ENCODE measurements at places on chromosomes 4 and X.

- DNase-seq, result no peak
These were observed 174.1 kb downstream of the COX18 start for GRCh38 chr4:72895408-72895807.

- DNase-seq, result no peak
These were observed 116.2 kb upstream of the DCLK2 start for GRCh38 chr4:149961876-149962597.

GRCh38 chr4:83221897-83222441, 62.6 kb downstream of the COQ2 start:
- no peak for DNase-seq

- no peak for DNase-seq
These were observed 553 bp upstream of the MED28 start for GRCh38 chr4:17613761-17614415.

- DNase-seq, result no peak
These were observed 301.6 kb downstream of the NAF1 start for GRCh38 chr4:162865102-162865501.

DNA sequence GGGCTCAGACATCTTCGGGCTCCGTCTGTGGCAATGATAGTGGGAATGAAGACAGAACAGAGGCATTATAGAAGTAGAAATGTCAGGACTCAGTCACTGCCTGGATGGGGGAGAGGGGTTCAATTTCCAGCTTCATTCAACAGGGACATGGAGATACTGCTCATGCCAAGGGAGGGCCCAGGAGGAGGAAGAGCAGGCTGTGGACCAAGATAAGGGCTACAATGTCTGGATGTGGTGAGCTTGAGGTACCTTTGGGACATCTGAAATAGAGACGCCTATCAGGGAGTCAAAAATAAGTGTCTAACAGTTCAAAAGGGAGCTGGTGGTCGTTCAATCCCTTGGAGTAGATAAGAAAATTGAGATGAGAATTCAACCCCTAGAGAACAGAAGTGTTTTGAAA, 34.5 kb downstream of the ELF4 start:
- DNase-seq, result no peak

DNA sequence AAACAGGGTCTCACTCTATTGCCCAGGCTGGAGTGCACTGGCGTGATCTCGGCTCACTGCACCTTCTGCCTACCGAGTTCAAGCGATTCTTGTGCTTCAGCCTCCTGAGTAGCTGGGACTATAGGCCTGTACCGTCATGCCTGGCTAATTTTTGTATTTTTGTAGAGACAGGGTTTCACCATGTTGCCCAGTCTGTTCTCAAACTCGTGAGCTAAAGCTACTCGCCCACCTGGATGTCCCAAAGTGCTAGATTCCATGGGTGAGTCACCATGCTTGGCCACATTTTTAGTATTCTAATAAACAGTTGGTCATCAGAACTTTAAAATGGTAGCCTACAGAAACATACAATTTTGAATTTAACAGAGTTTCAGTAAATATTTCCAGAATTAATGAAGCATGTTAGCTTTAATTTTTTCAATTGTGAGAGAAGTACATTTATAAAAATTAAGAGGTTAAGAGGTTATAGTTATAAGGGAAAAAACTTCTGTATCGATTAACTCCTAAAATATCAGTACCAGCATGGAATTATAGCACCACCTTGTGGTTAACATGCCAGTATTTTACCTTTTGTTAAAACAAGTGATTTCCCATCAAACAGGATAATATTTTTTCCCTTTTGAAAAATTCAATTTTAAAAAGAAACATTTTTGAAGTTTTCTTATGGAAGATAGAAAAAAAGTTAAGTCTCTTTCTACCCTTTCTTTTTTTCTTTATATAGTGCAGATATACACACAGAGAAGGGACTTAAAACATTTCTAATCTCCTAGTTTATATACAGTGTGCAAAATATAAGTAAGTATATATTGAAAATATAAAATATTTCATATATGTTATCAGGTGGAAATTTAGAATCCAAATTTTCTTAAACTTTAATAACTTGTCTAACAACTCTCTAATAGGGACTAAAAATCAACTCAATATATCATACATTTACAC, 35.4 kb downstream of the CEP44 start:
- peak; percentile 30 for DNase-seq

DNA sequence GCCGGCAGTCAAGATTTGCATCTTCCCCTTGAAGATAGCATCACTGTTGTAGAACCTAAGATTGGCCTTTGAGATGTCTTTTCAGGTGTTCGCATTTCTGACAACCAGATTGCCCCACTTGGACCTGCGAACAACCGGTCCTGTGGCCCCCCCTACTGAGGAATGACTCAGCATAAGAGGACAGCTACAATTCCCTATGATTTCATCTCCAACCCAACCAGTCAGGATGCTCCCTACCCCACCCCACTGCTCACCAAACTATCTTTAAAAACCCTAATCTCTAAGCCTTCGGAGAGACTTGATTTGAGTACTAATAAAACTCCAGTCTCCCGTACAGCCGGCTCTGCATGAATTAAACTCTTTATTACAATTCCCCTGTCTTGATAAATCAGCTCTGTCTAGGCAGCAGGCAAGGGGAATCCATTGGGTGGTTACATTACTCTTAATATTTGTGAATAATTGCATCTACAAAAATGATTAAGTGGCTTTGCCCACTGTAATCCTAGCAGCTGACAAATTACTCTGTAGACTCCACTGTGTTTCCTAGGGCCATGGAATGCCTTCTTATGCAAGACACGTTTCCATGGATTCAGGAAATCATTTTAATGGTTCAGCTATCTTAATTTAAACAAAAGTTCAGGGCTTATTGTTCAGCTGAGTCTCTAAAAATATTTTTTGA, 95.4 kb downstream of the GPR143 start:
- DNase-seq, result no peak

DNA sequence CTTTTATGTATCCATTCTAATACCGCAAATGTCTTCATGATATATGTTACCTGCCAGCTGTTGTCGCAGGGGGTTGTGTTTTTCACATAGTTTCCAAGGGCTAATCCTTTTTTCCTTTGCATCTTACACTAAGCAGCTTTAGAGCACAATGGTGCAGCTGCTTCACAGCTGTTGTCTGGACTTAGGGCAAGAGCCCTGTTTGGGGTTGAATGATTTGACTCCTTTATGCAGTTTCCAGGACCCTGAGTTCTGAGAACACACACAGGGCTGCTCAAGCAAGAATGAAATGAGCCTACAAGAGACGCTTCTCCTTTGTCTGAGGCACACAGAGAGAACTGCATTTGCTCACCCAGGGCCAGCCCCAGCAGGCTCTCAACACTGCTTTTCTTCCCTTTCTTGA, 20.2 kb downstream of the CCNG2 start:
- DNase-seq, result peak; percentile 70

DNA sequence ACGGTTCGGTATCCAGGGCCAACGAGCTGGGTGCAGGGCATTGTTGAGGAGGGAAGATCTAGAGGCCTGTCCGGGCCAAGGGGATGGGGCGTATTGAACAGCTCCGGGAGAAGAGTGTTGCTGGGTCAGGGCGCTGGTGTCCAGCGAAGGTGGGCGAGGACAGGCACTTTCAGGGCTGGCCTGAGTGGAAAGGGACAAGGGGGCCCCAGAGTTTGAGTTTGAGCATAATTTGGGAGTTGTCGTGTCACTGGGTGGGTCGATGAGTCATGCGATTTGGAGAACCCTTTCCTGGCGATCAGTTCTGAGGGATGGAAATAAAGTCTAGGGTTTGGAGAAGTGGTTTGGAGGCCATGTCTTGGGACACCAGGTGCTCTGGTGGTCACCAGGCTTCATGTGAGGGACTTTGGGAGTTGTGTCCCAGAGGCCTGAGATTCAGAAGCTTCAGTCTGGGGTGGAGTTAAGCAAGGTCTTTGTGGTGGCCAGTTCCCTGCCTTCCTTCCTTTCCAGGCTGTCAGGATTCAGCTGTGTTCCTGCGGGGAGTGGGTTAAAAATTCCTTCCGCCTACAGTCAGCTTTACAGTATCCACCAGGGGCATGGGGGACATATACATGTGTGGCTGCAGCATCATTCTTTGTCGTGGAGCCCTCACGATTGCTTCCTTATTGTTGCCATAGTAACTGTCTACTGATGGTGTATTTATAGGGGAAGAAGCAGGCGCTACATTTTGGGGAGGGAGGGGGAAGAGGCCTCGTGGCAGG, 504 bp downstream of the PRRG3 start:
- DNase-seq, result peak; percentile 74

GRCh38 chr4:33116871-33117270, 2396.7 kb downstream of the PCDH7 start:
- DNase-seq, result no peak

DNA sequence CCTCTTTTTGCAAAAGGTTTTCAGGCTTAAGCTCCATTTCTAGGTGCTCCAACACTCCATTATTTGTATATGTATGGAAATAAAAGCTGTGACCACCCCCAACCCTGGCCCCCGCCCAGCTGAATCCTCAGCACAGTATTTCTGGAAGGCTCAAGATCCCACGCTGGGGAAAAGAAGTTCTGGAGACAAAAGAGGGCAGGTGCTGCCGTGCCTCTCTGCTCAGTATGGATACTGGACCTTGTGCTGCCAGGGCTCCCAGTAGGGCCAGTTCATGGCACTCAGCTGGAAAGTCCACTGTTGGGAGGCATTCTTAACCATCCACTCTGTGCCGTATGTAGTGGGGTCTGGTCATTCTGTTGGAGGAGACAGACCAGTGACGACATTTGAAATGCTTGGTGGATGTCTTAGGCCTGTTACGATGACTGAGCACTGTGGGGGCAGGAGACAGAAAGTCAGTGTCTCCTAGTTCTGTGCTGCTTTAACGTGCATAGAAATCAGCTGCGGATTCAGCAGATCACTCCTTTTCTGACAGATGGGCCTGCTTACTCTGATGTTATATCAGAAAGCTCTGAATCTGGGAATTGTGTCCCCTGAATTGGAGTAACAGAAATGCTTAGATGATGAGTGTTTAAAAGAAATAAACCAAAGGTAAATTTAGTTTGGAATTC, 48.4 kb upstream of the MSANTD1 start:
- no peak for DNase-seq

- peak; percentile 13 for DNase-seq
These were observed 105.5 kb downstream of the TMEM164 start for GRCh38 chrX:110108381-110108821.

DNA sequence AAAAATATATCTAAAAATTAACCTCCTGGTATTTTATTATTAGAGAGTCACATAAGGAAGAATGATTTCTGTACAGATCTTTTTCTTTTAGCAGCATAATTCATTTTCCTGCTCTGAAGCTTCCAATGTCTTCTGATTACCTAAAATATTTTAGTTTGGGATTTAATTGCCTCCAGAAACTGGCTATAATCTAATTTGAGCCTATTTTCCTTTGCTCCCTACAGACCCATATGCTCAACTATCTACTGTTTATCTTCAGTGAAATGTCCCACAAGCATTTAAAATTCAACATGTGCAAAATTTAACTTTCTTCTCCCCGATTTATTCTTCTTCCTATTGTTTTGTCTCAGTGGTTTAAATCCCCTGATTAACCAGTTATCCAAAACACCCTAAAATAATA, 29.1 kb downstream of the NPY2R start:
- DNase-seq, result no peak

DNA sequence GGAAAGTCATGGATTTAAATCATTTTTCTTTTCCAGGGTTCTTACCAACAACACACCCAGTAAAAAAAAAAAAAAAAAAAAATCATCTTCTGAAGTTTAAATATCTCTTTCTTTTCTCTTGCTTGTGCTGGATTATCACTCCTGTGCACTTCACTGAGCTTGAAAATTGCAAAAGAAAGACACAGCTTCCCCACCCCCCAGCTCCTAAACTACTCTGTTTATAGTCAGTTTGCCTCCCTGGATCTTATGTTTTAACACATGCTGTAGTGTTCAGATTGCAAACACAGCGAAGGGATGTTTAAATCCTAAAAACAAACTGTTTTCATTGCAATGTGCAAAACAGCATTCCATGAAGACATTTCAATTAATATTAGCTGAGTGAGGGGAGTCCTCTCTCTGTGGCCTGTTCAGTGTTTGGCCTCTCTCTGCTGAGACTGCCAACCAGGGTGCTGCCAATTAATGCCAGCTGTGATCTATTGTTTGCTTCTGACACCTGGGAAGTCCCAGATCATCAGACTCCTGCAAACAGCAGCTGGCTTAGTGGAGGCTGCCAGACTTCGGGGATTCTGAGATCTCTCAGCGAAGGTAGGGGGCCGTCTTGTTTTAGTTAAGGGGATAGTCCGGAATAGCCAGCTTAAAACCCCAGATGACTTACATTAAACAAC, 171.1 kb upstream of the PITX2 start:
- no peak for DNase-seq

Measured in muscle of back (tissue), 13 donors.